H1 (cell line): ENCODE measurements at places on chromosomes 4 and X. TPM values are rescaled to one million over a fixed set of nuclear protein-coding genes. Genes with fewer than 3 reads are reported as not detected.

The PNCK gene
- total RNA-seq = 4.3 and 6.2 TPM in 2 replicates

The TMPRSS11F gene
- total RNA-seq = not detected in 2 replicates

The TEX13B gene
- 0.32 TPM in 1 of 2 replicates, not detected in the other for total RNA-seq

The MBNL3 gene
- total RNA-seq = 3.2 and 3.5 TPM in 2 replicates

The NHSL2 gene
- total RNA-seq = 6.8 and 7.2 TPM in 2 replicates

The CXCL1 gene
- 0.69 and 0.80 TPM in 2 replicates for total RNA-seq

The TMEM156 gene
- not detected in 2 replicates for total RNA-seq

The USP9X gene
- total RNA-seq = 299 and 300 TPM in 2 replicates

The NIPAL1 gene
- total RNA-seq = 4.9 and 5.2 TPM in 2 replicates

The CT45A6 gene
- total RNA-seq = not detected in 2 replicates

The GRIA2 gene
- total RNA-seq = not detected in 2 replicates

The IL2RG gene
- total RNA-seq = not detected in 2 replicates

The SYN1 gene
- 12.9 and 14.1 TPM in 2 replicates for total RNA-seq

GRCh38 chr4:175339100-175339707 is 421.0 kb downstream of the ADAM29 start:
- DNase-seq = no peak

- no peak for DNase-seq
These were observed 45.4 kb downstream of the PTTG2 start for GRCh38 chr4:38005637-38006036.

DNA sequence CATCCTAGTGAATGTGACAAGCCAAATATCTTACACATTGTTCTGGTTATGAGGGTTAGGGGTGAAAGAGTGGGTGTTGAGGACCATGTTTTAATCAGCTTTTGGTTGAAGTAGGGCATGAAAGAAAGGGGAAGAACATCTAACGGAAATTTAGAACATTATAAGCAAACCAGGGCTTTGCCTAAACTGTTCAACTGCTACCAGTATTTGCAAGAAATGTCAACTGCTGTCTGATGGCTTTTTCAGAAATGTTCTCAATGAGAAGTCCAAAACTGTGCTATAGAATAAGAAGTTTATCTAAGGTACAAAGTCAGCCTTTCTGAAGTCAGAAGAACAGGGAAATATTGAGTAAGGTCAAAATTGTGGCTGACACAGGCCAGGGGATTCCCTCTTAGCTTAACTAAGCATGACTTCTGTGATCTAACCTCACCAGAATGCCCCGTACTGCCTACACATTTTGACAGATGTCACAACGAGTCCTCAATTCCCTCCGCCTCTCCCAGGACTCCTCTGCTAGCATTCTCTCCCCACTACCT is 67.1 kb downstream of the DTHD1 start:
- no peak for DNase-seq

GRCh38 chr4:118983293-118983692 is 94.6 kb downstream of the SYNPO2 start:
- DNase-seq = no peak

GRCh38 chrX:21656587-21657317 is 1.4 kb downstream of the KLHL34 start:
- no peak for DNase-seq

DNA sequence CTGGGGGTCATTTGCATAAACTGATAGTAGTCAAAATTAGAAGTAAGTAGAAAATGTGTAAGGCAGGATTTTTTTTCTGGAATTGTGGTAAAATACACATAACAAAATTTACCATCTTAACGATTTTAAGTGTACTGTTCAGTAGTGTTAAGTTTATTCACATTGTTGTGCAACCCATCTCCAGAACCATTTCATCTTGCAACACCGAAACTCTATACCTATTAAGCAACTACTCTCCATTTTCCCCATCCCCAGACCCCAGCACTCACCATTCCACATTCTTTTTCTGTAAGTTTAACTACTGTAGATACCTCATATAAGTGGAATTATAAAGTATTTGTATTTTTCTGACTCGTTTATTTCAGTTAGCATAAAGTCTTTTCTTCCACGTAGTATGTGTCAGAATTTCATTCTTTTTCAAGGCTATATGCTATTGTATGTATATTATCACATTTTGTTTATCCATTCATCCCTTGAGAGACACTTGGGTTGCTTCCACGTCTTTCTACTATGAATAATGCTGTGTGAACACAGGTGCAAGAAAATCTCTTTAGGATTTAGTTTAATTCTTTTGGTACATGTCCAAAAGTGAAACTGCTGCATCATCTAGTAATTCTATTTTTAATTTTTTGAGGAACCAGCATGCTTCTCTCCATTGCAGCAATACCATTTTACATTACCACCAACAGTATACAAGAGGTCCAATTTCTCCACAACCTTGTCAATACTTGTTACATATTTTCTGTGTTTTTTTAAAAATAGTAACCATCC is 39.1 kb upstream of the NSUN7 start:
- no peak for DNase-seq

- no peak for DNase-seq
These were observed 32.7 kb upstream of the MBTPS2 start for GRCh38 chrX:21806691-21807090.

DNA sequence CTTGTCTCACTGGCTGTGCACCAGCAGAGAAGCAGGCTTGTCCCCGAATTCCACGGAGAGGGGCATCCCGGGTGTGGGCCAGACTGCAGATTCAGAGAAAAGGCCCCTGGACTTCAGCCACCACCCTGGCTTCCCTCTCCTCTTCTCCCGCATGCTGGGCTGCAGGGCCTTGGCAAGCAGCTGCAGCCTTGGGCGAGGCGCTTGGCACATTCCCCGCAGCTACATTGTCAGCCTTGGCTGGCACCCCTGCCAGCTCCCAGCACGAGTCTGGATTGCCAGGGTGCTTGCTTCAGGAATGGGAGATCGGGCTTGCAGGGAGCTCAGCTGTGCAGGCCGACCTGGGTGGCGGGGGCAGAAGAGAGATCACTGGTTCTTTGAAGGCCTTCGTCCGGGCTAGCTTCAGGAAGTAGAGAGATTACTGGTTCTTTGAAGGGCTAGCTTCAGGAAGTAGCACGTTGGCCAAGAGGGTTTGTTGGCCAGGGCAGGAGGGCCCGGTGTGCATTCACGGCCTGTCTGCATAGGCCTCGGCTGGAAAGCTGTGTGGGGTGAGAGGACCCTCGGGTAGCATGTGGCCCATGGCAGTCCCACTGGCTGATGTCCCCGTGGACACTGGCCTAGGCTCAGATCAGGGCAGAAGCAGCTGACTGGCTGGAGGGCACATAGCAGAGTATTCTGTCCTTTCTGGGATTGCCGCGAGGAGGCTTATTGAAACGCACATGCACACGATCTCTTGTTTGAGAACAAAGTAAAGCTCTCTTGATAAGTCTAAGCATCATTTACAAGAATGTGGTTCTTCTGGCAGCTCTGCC is 2.7 kb downstream of the ABCD1 start:
- DNase-seq = no peak

DNA sequence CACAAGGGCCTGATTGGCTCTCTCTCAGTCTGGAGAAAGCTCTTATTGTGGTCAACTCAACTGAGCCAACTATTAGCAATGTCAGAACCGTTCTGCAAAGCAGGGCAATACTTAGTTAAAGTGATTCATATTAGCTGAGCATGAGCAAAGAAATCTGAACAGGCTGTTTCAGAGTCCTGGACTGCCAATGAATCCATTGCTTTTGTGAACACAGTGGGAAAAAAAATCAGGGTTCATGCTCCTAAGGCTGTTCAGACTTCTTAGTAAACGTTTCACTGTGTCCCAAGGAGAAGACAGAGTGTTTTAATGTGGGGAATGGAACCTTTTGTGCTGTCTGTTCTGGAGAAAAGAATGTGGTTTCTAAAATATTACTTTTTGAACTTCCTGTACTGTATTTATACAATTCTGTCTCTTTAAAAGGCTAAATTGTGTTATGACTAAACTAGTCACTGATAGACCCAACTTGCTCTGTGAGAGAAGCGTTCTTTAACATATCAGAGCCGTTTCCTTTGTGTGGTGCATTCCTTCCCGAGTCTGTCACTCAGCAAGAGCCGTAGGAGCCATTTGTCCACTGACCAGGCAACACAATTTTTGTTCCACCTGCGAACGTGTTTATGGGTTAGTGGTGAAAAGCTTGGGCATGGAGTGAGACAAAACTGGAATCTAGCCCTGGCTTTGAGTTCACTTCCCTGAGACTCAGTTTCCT is 366.1 kb downstream of the FBXO8 start:
- no peak for DNase-seq

- DNase-seq = no peak
These were observed 2563.6 kb downstream of the PCDH7 start for GRCh38 chr4:33283818-33284217.

GRCh38 chrX:1105671-1106419 is 106.6 kb downstream of the CRLF2 start:
- no peak for DNase-seq

GRCh38 chr4:25437926-25438325 is 60.9 kb downstream of the ANAPC4 start:
- DNase-seq = no peak

DNA sequence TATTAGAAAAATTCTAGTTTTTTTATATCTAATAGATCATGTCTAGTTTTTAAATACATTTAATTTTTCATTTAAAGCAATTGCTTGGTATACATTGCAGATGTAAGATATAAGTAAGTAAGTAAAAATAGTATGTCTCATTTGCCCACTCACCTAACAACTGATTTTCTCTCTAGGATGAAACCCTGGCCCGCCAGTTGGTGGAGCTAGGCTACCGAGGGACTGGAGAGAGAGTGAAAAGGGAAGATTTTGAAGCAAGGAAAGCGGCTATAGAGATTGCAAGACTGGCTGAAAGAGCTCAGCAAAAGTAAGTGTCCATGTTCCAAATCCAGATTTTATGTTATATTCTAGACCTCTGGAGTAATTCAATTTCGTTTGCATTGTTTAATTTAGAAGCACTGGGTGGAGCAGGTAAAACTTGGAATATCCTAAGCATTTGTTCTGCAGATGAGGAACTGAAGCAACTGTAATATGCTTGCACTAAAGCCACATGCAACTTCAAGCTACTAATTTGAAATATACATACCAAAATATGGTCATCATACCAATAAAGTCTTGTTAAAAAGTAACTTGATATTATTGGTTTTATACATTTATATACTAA is 27.1 kb downstream of the CFAP299 start:
- DNase-seq = no peak

DNA sequence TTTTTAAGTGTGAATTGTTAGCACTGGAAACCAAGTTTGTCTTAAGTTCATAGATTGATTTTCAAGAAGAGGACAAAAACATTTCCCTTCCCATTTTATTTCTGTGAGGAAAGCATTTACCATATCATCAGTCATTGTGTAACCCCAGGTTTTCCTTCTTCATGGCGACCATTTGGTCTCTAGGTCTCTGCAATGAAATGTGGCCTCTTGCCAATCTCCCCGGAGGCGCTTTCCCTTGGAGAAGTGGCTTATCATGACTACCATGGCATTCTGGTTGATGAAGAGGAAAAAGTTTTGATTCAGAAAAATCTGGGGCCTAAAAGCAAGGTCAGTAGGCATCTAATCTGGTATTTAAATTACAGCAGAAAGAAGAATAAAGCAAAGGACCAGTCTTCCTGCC is 54.4 kb downstream of the ADD1 start:
- no peak for DNase-seq

DNA sequence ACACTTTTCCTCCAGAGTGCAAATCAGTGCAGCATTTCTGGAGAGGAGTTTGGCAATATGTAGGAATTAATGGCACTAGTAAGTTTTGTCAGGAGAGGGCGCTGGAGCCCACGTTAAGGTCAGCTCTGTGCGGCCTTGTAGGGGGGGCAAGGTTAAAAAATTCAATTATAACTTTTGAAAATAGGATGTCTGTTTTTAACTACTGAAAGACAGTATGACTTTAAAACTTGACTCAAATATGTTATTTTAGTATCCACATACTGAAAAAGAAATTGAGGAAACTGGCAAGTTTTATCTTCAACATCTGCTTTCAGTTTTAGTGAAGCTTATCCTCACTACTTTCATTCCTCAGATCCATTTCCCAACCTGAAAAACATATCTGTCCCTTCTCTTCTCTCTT is 30.9 kb upstream of the HSD17B13 start:
- DNase-seq = peak; percentile 13

DNA sequence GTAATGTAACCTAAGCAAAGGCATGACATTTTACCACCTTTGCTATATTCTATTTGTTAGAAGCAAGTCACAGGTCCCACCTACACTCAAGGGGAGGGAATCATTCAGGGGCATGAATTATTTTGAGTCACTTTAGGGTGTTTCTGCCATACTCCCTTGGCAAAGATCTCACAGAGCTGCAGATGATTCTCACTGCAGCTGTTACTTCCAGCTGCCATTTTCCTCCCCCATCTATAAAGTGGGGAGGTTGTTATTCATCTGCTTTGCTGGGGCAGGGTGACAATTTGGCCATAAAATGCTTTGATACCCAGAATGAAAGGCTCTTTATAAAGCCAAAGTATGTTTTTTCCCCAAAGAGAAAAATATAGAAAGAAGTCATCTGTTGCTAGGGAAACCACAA is 136.5 kb upstream of the SMIM31 start:
- DNase-seq = no peak

GRCh38 chrX:15204130-15204751 is 65.6 kb downstream of the ASB9 start:
- no peak for DNase-seq

DNA sequence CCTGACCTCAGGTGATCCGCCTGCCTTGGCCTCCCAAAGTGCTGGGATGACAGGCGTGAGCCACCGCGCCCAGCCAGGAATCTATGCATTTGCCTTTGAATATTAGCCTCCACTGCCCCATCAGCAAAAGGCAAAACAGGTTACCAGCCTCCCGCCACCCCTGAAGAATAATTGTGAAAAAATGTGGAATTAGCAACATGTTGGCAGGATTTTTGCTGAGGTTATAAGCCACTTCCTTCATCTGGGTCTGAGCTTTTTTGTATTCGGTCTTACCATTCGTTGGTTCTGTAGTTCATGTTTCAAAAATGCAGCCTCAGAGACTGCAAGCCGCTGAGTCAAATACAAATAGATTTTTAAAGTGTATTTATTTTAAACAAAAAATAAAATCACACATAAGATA is 44.2 kb upstream of the SHOX start:
- DNase-seq = no peak

- DNase-seq = no peak
These were observed 74.7 kb upstream of the SMAD1 start for GRCh38 chr4:145406970-145407369.

DNA sequence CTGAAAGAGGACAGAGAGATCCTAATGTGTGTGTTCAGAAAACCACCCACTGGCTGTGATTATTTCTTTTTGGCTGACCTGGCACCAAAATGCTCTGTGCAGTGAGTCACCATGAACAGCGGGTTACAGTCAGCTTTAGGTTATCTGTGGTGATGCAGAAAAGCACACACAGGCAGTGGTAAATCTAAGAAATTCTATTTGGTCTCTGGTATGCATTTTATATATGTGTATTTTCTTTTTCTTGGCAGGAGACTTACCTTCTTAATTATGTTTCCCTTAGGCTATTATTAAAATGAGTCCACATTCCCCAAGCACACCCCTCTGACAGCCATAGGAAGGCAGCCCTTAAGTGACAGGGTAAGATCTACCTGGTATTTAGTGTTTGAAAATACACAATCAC is 79.1 kb upstream of the TFDP3 start:
- no peak for DNase-seq

DNA sequence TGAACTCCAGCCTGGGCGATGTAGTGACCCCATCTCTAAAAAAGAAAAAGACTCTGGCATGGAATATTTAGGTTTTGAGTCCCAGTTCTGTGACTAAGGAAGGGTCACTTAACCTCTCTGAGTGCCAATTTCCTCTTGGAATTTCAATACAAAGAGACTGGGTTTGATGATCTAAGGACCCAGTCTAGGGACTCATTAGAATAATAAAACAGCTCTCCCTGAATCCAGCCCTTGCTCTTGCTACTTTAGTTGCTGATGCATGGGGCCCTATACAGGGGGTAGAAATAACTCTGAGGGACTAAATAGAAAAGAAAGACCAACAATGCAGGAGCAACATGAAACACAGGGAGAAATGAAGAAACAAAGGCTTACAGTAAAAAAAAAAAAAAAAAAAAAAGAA is 12.6 kb downstream of the C4orf54 start:
- peak; percentile 47 for DNase-seq
